CD4-positive, alpha-beta T cell treated with Interleukin-2 at 100 ng/mL for 4 hours (primary cell): ENCODE measurements at places on chromosomes 1 and 21.
A peak's percentile ranks its signal among the peaks of the same experiment; 100 is the strongest.

DNA sequence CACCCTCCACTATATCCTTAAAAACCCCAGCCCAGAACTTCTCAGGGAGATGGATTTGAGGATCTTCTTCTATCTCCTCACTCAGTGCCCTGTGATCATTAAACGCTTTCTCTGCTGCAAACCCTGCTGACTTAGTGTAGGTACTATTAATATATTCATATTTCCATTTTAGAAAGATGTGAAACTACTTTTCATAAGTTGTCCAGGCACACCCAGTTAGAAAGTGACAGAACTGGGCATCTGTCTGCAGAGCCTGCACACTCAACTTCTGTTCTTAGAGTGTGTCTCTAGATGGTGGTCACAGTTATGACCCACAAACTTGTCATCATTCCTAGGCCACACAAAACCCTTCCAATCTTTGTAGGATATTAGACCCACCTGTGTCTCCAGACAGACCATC, 55.0 kb downstream of the FCRL5 start:
- no peak for DNase-seq

GRCh38 chr1:19800076-19800804, 524 bp upstream of the TMCO4 start:
- peak; percentile 38 for DNase-seq

GRCh38 chr1:183946320-183946613, 91.3 kb downstream of the COLGALT2 start:
- DNase-seq: no peak

GRCh38 chr21:44380876-44381275, 27.5 kb downstream of the TRPM2 start:
- no peak for DNase-seq

GRCh38 chr1:24635195-24635843, 7.8 kb upstream of the SRRM1 start:
- peak; percentile 66 for DNase-seq
